ENCODE measurements at places on chromosomes 2 and 18.

- no peak for DNase-seq
Observed at GRCh38 chr2:69780921-69781320, 39.0 kb downstream of the ANXA4 start.

- DNase-seq, result no peak
Observed at GRCh38 chr2:81583311-81584108, 1279.0 kb upstream of the LRRTM1 start.

GRCh38 chr2:128986026-128986715 lies 667.5 kb upstream of the HS6ST1 start:
- DNase-seq, result no peak

- no peak for DNase-seq
Observed at GRCh38 chr18:74290021-74290420, 1.7 kb downstream of the CYB5A start.

GRCh38 chr18:36321658-36322407 lies 24.3 kb downstream of the FHOD3 start:
- DNase-seq, result peak; percentile 42

DNA sequence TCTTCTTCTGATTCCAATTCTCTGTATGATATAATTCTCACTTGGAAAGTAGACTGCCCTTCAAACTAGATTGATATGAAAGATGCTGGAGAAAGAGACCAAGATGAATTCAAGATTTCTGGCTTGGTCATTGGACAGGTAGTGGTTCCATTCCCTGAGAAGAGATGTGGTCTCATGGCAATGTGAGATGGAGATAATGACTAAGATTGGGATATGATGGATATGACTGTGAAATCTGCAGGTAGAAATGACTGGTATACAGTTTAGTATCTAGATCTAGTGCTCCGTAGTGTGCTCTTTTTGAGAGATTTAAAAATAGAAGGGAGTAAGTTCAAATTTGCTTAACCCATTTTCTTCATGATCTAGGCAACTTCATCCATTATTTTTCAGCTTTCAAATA lies 425.4 kb upstream of the TRIB2 start:
- no peak for DNase-seq

GRCh38 chr2:9112079-9112721 lies 94.4 kb upstream of the ASAP2 start:
- no peak for DNase-seq

- DNase-seq, result no peak
Observed at GRCh38 chr18:23306822-23307221, 146.3 kb upstream of the RIOK3 start.

DNA sequence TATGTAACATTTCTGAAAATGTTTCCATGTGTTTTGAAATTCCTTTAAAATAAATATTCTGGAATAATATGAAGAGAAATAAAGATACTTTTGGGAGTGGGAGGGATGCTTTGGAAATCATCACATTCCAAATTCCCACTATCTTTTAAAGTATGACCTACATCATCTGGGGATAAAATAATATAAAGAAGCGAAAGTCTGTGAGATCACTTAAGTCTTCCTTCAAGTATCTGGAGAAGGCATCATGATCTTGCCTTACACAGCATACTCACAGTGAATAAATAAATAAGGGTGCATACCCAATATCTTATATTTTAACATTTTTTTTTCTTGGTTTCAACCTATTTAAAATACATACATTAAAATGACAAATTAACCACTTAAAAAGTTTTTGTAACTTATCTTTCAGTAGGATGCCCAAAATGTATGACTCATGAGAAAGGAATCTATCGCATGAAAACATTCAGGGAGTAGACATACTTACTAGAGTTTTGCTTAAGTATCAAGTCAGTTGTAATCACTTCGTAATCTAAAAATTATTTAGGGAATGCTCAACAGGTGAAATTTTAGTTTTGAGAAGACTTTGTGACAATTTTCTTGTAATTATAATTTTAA lies 248.3 kb upstream of the COL3A1 start:
- no peak for DNase-seq

GRCh38 chr2:152405206-152406118 lies 70.5 kb downstream of the FMNL2 start:
- DNase-seq, result peak; percentile 96

DNA sequence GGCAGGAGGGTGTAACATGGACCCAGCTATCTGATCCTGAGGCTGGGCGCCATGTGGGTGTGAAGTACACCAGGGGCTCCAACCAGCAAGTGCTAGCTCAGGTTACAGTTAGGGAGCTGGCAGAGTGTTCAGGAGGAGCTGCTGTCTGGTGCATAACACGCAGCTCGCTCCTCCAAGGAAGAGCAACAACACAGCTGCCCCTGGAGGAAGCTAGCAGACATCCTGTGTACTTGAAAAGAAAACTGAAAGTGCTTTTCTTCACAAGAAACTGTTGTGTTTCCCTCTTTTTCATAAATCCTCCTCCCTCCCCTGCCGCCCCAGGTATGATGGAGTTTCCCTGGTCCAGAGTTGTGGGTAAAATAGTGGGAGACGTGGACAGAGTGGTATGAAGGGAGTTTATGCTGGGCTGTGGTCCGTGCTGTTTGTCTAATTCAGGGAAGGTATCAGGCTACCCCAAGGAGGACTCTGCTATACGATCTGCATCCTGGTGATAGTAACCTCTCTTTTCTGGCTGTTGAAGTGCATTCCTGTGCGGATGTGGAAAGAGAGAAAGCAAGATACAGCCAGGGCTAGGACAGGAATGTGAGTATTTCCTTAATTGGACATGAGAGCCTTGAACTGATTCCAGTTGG lies 6.1 kb upstream of the LBH start:
- no peak for DNase-seq

GRCh38 chr2:21072477-21073242 lies 28.8 kb upstream of the APOB start:
- DNase-seq, result no peak

DNA sequence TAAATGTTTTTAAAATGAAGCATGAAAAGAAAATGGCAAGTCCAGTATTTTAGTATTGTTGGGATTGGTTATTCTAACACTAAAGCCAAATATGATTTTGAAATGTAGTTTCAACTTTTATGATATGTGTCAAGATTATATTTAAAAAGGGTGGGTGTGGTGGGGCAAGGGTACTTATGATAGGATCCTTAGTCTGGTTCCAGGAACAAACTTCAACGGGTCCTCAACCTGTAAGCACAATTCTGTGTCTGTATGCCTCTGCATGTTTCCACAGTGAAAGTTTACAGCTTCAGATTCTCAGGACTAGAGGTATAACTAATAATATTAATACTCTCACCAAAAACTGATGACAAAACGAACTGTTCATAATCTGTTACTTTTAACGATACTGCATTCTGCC lies 5.8 kb downstream of the USP34 start:
- no peak for DNase-seq

GRCh38 chr2:137747509-137747908 lies 216.8 kb upstream of the HNMT start:
- DNase-seq, result no peak

GRCh38 chr2:133780099-133780996 lies 212.1 kb upstream of the NCKAP5 start:
- peak; percentile 46 for DNase-seq

- no peak for DNase-seq
Observed at GRCh38 chr2:17136877-17137276, 381.4 kb downstream of the RAD51AP2 start.

DNA sequence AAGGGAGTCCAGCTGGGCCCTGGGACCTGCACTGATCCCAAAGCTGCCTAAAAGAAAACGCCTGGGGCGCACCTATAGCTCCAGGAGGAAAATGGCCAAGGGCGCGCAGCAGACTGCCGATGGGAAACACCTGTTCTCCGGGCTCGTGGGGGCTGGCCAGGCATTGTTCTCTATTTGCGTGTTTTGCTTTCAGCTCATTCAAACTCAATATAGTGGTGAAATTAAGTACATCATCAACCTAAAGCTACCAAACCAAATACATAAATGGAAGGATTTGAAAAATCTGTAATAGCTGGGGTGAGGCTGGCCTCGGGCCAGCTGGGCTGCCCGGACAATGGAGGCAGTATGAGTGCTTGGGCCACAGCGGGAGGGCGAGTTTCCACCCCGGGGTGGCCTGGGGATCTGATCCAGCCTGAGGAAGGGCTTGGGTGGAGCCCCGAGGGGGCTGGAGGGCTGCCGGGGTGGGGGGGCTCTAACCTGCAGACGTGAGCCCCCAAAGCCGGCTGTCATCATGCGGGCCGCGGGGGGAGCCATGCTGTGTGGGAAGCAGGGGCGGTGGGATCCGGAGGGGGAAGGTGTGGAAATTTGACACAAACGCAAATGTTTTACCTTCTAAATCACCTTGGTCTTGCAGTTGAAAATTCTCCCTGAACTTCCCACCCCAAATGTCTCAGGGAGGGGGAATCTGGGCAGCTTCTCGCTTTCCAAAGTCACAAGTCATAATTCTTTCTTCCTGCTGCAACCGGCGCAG lies 77.6 kb downstream of the ASB1 start:
- DNase-seq, result no peak

GRCh38 chr2:234395891-234396420 lies 100.9 kb downstream of the ARL4C start:
- no peak for DNase-seq

DNA sequence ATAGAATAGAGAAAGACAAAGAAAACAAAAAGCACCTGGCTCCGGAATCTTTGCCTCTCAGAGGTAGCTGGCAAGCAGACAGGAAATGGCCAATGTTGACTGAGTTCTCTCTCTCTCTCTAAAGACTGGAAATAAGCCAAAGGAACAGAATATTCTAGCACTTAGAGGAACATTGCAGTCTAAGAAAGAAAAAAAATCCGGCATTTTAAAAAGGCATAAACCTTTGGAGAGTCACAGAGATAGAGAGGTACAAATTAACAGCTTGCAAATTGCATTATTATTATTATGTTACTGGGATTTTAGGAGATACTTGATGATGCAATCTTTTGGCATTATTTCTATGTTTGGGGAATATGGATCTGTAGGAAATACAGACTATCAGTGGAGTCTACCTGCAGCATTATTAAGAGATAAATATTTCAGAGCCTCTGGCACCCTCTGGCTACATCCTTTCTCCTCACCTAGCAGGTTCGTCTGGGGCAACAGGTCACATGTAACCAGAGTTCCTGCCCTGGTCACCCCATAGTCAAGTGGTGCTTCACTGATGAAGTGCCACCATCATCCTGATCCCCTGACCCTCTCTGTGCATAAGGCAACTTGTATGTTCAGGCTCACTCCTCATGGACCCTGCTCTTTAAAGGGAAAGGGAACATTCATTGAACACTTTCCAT lies 318.9 kb upstream of the ACVR2A start:
- no peak for DNase-seq

GRCh38 chr2:47551800-47552525 lies 149.0 kb downstream of the MSH2 start:
- DNase-seq, result no peak

GRCh38 chr2:239948100-239948881 lies 76.9 kb downstream of the NDUFA10 start:
- no peak for DNase-seq

- no peak for DNase-seq
Observed at GRCh38 chr2:107436281-107436680, 390.4 kb upstream of the RGPD4 start.

GRCh38 chr2:28681158-28681571 lies 70.5 kb upstream of the PPP1CB start:
- peak; percentile 78 for DNase-seq

DNA sequence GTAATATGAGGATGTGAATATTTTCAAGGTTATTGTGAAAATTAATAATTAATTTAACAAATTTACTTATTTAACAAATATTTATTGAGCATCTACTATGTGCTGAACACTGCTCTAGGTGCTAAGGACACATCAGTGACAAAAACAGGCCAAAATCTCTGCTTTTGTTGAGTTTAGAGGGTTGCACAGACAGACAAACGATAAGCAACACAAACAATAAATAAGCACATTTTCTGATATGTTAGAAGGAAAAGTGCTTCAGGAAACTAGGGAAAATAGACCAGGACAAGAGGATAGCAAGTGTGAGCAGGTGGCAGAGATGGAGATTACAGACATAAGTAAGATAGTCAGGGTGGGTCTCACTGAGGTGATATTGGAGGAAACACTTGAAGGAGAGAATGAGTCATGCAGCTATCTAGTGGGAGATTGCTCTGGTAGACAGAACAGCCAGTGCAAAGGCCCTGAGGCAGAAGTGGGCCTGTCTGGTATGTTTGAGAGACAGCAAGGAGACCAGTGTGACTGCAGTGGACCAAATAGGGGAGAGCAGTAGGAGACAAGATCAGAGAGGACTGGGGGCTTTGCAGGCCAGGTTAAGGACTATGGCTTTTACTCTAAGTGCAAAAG lies 38.3 kb downstream of the SFXN5 start:
- no peak for DNase-seq

DNA sequence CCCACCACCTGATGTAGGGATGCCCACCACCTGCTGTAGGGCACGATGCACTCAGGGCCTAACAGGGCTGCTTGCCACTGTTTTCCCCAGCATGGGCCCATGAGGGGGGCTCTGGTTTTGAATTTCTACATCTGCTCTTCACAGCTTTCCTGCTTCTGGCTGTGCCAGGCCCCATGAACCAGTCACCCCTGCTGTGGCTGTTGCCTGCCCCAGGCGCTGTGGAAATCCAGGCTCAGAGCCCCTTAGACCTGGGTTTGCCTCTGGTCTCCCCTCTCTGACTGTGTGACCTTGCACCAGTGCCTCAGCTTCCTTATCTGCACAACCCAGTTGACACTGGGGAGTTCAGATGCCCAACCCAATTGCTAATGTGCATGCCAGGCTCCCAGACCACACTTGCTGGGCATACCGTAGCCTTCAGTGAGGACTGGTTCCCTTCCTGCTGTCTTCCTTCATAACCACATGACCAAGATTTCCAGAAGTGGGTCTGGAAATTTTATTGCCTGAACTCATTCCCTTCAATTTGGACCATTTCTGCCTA lies 6.0 kb upstream of the MLPH start:
- no peak for DNase-seq

GRCh38 chr2:128594953-128595677 lies 276.4 kb upstream of the HS6ST1 start:
- DNase-seq, result no peak

DNA sequence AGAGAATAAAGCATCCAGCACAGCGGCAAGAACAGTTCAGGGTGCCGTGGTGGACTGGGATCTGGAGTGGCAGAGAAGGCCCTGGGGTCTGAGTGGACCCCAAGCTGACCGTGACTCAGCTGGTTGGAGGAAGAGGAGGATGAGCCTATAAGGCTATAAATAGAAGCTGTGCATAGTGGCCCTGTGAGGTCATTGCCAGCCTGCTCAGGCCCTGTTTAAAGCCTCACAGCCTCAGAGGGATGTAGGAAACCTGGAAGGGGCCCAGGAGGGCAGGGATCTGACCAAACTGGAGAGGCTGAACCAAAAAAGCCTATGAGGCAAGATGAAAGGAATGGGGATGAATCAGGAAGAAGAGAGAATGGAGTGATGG lies 11.3 kb upstream of the DES start:
- DNase-seq, result no peak

GRCh38 chr2:169485650-169486138 lies 6.4 kb downstream of the BBS5 start:
- no peak for DNase-seq

- DNase-seq, result no peak
Observed at GRCh38 chr2:133835821-133836619, 267.8 kb upstream of the NCKAP5 start.
